Activated CD8-positive, alpha-beta T cell treated with anti-CD3 and anti-CD28 coated beads for 36 hours (primary cell): ENCODE measurements at places on chromosomes 12 and 14. TPM values are rescaled to one million over a fixed set of nuclear protein-coding genes. Genes with fewer than 3 reads are reported as not detected.

The LMNTD1 gene
- not detected for total RNA-seq

The MFAP5 gene
- total RNA-seq: not detected

DNA sequence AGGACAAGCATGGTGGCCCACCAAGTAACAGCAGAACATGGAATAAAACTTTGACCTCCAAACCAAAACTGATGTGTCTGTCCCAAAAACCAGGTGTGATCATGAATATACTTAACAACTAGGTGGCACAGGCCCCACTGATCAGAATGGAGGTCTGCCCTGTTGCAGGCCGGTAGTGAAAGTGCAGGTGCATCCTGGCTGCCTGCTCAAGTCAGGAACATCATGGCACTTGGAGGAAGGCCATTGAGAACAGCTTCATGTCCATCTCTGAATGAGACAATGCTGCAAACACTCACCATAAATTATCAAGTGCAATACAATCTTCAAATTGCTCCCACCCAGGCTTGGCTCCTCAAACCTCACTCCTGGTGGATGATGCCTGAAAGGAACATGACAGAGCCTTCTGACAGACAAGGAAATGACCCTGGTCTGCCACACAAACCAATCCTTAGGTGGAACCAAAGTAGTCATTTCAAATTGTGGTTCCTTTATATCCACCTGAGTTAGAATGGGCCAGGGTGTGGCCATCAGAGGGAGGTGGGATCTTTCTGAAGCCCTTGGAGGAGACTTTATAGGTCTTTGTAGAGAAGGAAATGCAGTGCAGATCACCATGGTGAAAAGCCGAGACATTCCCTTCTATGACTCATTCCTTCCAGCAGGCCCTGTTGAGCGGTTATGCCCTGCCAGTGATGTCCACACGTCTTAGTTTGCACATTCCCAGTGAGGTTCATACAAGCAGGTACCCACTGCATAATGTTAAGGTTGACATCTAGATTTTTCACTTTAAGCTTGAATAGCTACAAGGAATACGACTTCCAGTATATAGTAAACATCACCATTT is 36.0 kb downstream of the EGLN3 start:
- no peaks in the 10 kb centered on the region for H3K27me3 ChIP-seq
- H3K4me3 ChIP-seq: no peak overlapping the region
- H3K27ac ChIP-seq: no peak overlapping the region
- no peak for DNase-seq

DNA sequence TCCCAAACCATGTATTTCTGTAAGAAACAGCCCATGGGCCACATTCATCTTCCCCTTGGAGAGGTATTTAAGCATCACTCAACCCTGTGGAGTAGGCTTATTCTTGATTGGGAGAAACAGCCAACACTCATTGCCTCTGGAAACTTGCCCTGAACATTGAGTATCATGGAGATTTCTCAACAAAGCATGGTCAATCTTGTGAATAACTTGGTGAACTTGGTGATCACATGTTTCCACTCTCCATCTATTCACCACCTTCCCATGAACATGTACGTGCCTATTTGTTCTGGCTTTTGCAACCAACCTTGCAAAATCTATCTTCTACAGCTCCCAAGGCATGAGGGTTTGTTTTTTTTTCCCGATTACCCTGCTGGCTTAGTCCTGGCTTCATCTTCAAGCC is 163.2 kb downstream of the PAH start:
- H3K4me3 ChIP-seq: no peak overlapping the region
- DNase-seq: no peak
- H3K36me3 ChIP-seq: no peaks in the 10 kb centered on the region

DNA sequence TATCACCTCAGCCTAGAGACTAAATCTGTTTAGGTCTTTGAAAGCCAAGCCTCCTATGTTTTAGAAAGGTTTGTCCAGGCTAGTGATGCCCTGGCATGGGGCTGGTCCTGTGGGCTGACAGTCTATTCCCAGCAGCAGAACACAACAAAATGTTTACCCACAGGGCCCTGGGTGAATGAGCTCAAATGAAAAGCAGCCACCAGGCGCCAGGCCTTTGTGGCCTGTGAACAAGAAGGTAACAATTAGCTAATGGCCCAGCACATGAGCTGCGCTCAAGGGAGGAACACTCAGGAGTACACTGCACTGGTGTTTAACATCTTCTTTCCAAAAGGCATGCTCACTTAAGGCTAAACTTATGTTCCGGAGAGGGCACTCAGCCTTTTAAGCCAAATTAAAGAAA is 202.2 kb downstream of the MON2 start:
- no peak overlapping the region for H3K4me3 ChIP-seq
- no peak for DNase-seq
- H3K27me3 ChIP-seq: peaks cover 4% of the 10 kb centered on the region
- no peak overlapping the region for H3K27ac ChIP-seq

GRCh38 chr12:17076811-17077210 is 470.8 kb upstream of the LMO3 start:
- no peak for DNase-seq
- H3K27me3 ChIP-seq: no peaks in the 10 kb centered on the region
- H3K36me3 ChIP-seq: no peaks in the 10 kb centered on the region

DNA sequence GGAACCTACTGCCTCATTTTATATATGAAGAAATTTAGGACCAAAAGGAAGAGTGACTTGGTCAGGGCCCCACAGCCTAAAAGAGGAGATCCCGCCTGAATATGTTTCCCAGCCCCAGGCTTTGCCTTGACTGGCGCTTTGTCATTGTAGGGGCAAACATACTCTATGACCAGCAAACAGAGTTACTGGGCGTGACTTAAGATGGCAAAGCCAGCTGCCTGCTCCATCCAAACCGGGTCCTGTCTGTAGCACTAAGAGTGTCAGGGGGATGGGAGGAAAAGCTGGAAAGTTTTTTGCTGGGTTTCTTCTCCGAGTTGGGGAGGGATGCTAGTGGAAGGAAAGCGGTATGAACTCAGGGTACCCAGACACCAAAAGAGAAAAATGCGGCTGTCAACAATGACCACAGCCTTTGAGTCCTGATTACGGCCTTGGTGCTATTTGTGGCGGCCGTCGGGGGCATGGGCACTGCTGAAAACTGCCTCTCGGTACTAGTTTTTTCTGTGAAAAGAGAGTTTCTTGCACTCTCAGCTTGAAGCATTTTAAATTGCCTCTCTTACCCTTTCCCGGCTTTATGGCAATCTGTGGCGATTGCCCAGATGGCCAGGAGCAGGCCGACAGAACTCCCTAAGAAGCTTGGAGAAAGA is 82.7 kb downstream of the PRIMA1 start:
- no peak overlapping the region for H3K27ac ChIP-seq
- no peaks in the 10 kb centered on the region for H3K36me3 ChIP-seq
- no peak for DNase-seq
- H3K4me3 ChIP-seq: no peak overlapping the region
- H3K4me1 ChIP-seq: no peaks in the 10 kb centered on the region
